ENCODE measurements at places on chromosomes 12 and 14.

DNA sequence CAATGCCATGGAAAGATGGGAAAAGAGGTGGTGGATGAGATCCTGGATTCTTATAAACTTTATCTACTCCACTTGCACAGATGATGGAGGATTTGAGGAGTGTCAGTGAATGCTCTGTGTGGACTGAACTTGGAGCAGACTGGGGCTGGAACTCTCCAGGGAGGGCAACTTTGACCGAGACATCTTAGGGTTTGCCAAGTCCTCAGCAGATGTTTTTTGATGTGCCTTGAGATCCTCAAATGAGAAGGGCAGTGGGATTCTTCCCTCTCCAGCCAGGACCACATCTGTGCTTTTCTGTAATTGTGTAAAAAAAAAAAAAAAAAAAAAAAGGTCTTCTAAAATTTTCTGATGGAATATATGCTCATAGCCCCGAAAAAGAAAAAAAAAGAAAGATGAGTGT is 23.0 kb upstream of the MYL2 start:
- DNase-seq: no peak

DNA sequence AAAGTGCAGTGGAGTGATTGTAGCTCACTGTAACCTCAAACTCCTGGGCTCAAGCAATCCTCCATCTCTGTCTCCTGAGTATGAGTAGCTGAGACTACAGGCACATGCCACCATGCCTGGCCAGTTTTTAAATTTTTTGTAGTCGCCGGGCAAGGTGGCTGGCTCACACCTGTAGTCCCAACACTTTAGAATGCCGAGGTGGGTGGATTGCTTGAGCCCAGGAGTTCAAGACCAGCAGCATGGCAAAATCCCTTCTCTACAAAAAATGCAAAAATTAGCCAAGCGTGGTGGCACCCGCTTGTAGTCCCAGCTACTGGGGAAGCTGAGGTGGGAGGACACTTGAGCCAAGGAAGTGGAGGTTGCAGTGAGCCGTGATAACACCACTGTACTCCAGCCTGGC is 219.5 kb downstream of the KLHL28 start:
- no peak for DNase-seq

DNA sequence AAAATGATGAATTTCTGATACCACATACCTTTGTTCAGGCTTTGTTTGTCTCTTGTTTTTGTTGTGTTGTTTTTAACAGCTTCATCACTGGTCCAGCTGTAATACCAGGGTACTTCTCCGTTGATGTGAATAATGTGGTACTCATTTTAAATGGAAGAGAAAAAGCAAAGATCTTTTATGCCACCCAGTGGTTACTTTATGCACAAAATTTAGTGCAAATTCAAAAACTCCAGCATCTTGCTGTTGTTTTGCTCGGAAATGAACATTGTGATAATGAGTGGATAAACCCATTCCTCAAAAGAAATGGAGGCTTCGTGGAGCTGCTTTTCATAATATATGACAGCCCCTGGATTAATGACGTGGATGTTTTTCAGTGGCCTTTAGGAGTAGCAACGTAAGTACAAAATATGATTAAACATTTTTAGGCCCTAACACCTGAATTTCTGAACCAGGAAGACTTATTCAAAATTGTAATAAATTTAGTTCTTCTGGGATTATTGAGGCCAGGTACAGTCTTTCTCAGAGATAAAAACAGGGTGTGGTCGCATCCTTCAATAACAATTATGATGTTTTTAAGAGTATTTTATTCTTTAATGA is 22.4 kb downstream of the RXYLT1 start:
- no peak for DNase-seq

- peak; percentile 14 for DNase-seq
Observed at GRCh38 chr12:49703647-49704137, 3.5 kb downstream of the FMNL3 start.

- DNase-seq: no peak
Observed at GRCh38 chr12:6887460-6887859, 14.4 kb upstream of the SPSB2 start.

- DNase-seq: no peak
Observed at GRCh38 chr12:116165036-116165425, 112.5 kb downstream of the MED13L start.

DNA sequence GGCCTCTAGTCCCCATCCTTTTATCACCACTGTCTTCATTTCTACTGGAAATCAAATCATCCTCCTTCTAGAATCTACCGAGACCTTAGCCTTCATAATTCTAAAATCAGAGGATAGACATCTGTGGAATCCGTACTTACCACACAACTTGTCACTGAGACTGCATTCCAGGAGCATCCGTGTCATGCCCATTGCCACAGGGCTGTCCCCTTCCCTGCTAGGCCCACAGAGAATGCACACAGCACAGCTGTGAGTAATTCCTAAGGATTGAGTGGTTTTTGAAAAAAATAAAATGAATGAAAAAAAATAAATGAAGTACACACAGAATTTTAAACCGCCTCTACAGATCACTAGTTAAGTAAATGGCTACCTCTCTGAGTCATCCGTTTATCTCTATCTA is 21.0 kb upstream of the MAGOHB start:
- DNase-seq: no peak

DNA sequence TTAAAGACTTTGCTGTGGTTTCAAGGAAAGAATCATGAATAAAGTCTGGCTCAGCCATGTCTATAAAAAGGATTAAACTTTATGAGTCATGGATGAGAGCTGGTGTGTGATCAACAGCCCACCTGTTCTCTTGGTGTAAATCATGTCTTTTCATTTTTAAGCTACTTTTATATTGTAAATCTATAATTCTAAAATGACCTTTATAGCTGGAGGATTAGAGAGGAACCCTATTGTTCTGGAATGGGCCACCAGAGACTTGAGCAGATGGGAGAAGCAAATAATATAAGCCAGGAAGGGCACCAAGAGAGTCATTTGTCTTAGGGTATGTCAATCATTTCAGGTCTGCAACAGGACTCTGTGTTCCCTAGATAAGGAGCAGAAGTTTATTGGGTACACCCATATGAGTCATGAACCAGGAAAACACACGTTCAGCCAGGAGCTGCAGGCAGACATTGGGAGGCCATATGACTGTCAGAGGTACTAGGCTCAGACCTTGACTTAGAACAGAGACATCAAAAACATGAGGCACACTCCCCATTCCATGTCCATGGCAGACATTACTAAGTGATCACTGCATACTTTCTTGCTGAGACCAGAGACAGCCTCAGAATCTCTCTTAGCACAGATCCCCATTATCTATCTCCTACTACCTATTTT is 49.3 kb downstream of the NDUFA12 start:
- DNase-seq: no peak

GRCh38 chr14:34620839-34621238 is 9.1 kb downstream of the SNX6 start:
- DNase-seq: no peak

DNA sequence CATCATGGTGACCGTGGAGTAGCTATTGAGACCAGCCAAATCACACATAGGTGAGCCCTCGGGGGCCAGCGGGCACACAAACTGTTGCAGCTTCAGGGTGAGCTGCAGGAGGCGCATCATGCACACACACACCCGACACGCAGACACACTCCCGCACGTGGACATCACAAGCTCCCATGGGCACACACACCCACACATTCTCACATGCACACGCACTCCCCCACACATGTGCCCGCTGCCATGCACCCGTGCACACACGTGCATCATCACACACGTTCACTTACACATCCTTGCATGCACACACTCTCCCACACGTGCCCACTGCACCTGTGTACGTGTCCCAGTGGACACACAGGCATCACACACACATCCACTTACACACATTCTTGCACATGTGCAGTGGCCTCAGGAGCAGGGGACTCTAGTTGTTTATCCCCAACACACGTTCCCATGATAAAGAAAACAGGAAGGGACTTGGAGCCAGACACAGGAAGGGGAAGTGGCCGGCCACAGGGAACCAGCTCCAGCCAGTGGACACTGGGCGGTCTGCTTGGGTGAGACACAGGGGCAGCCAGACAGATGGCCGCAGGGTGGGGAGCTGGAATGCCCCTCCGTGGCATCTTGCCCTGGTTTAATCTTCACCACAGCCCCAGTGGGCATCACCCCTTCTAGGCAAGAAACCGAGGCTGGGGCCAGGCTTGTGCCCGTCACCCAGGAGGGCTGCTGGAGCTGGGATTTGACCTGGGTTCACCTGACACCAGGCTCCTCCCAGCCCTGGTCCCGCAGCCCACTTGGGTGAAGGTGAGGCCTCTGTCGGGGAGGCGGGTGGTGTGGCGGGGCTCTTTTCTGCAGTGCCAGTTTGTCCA is 49.7 kb downstream of the CYP46A1 start:
- DNase-seq: no peak

DNA sequence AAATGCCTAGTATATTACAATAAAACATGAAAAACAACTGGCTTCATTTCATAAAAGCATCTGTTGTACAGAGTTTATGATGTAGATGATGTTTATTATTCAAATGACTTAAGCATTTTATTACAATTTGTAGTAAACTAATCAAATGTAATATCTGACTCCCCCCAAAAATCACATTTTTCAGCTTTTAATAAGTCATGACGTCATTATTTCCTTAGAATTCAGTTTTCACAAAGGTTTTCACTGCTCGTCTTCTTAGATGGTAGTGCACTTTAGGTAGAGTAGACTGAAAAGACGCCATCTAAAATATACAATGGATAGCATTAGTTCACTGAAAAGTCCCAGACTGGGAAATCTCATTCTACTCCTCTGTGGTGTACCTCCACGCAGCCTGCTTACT is 181.5 kb downstream of the ACSS3 start:
- no peak for DNase-seq

GRCh38 chr14:104970231-104971068 is 7.7 kb downstream of the AHNAK2 start:
- no peak for DNase-seq

GRCh38 chr14:76293221-76293620 is 82.7 kb upstream of the ESRRB start:
- DNase-seq: no peak

DNA sequence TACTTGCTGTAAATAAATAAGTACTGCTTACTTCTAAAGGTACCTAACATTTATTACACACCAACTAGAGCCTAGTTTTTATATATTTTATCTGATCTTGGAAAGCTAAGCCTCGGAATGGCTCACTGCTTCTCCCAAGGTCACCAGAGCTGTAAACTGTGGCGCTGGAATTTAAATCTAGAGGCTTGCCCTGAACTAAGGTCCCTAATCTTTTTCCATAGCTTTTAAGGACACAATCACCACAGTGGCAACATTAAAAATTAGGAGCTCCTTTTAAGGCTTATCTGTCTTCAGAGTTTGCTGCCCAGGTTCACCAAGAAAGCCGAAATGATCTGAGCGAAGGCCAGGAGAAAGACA is 670 bp downstream of the CCNB1IP1 start:
- no peak for DNase-seq

- DNase-seq: no peak
Observed at GRCh38 chr12:76006028-76006925, 25.3 kb downstream of the PHLDA1 start.

GRCh38 chr12:30877105-30877875 is 49.3 kb upstream of the TSPAN11 start:
- no peak for DNase-seq

GRCh38 chr14:55438066-55438683 is 2.2 kb downstream of the TBPL2 start:
- DNase-seq: no peak

GRCh38 chr12:91057368-91058165 is at the start of gene KERA:
TSS of gene KERA (minus strand) at chr12:91058024. CDS start at chr12:91056281, 1,743 bp downstream.
- no peak for DNase-seq

- no peak for DNase-seq
Observed at GRCh38 chr14:100132903-100133510, 26.4 kb downstream of the DEGS2 start.

GRCh38 chr12:69475237-69475975 is 5.2 kb downstream of the FRS2 start:
- no peak for DNase-seq

GRCh38 chr14:27730204-27730603 is 1036.4 kb upstream of the FOXG1 start:
- no peak for DNase-seq

DNA sequence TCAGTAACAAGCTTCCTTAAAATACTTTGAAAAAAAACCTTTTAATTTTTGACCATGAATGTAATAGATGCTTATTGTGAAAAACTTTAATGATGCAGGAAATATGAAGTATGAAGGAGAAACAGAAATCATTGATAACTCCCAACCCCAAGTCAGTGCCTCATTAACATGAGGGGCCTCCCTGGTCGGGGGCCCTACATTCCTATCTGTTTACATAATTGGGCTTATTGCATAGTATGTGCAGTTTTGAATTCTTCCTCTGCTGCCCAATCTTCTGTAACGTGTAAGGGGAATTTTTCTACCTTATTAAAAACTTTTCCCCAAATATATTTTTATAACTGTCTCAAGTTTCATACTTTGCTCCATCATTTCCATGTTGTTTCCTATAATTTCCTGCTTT is 63.0 kb downstream of the SLC25A47 start:
- DNase-seq: no peak

DNA sequence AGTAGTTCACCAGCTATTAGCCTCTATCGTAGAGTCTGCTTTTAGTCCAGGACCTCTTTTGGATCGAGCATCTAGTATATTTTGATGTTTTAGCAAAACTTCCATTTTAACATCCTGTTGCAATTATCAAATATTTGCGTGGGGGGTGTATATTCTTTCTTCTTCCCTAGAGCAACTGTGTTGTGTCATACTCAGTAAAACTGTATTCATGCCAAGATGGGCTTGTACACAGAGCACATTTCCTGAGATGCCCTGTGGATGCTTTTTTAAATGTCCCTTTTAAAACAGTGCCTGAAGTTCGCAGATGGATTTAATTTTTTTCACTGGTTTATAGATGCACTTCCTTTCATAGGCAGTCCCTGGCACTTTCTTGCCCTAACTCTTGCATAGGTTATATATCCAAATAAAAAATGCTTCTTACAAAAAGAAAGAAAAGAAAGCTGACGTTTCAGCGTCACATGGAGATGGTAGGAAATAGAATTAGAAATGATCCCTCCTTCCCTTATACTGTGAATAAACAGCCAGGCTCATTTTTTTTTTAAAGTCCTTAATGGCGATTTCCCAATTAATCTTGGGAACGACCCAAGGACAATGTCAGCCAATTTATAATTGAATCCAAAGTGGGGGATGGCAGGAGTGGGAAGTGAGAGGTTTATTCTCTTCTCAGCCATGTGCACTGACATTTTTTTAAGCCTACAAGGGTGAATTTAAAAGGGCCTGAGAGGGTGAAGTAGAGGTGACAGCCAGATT is 247.0 kb downstream of the SLC41A2 start:
- DNase-seq: no peak

DNA sequence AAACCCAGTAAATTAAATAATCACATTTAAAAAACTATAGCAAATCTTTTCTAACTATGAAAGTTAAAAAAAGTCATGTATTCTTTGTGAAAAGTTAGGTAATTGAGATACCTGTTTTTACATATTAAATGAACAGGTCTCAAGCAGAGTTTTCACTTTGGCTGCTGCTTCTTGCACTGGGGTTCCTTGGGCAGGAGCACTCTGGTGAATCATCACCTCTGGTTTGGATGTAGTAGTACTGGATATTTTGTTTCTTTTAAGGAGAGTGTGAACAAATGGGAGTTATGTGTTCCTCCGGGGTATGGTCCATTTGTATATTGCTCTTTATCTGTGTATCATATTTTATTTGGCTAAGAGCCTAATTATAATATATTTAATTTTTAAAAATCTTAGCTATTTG is 82.7 kb downstream of the FUT8 start:
- DNase-seq: no peak

GRCh38 chr12:77766224-77766623 is 64.5 kb upstream of the NAV3 start:
- no peak for DNase-seq
